Prostate gland (tissue), 2 donors: ENCODE measurements at places on chromosomes 1 and 21. TPM values are rescaled to one million over a fixed set of nuclear protein-coding genes. Genes with fewer than 3 reads are reported as not detected.

Gene CLCA1
- total RNA-seq = 0.34 TPM

DNA sequence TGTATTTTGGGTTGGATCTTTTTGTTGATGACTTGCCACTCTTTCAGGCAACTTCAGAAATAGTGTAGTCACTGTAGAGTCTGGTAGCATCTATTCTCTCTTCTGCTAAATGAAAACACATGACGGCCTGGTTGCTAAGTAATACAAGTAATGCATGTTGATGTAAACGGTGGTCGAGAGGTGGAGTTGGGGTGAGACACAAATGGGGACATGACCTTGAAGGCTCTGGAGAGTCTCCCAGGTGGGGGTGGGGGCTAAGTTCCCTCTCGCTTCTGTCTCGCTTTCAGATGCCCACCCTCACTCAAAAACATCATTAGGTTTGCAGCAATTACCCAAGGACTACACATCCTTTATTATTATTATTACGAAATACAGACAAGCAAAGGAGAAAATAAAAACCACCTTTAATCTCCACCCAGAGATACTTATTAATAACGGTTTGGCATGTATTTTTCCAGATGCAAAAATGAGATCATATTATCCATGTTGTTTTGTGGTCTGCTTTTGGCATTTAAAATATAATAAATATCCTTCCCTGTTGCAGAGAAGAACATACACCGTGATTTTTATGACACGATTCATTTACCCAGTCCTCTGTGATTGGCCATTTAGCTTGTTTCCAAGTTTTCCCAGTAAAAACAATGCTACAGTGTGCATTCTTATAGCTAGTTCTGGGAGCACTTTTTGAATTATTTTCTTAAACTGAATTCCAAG, 138.1 kb downstream of the MIS18A start:
- H3K4me3 ChIP-seq = no peak overlapping the region
- H3K36me3 ChIP-seq = no peaks in the 10 kb centered on the region
- H3K4me1 ChIP-seq = no peaks in the 10 kb centered on the region
- no peak overlapping the region for H3K27ac ChIP-seq

GRCh38 chr1:159941591-159942560, 3.5 kb downstream of the IGSF9 start:
- H3K36me3 ChIP-seq = no peaks in the 10 kb centered on the region
- H3K4me1 ChIP-seq = no peaks in the 10 kb centered on the region
- H3K27me3 ChIP-seq = no peaks in the 10 kb centered on the region
- no peak overlapping the region for H3K27ac ChIP-seq
- DNase-seq = no peak

DNA sequence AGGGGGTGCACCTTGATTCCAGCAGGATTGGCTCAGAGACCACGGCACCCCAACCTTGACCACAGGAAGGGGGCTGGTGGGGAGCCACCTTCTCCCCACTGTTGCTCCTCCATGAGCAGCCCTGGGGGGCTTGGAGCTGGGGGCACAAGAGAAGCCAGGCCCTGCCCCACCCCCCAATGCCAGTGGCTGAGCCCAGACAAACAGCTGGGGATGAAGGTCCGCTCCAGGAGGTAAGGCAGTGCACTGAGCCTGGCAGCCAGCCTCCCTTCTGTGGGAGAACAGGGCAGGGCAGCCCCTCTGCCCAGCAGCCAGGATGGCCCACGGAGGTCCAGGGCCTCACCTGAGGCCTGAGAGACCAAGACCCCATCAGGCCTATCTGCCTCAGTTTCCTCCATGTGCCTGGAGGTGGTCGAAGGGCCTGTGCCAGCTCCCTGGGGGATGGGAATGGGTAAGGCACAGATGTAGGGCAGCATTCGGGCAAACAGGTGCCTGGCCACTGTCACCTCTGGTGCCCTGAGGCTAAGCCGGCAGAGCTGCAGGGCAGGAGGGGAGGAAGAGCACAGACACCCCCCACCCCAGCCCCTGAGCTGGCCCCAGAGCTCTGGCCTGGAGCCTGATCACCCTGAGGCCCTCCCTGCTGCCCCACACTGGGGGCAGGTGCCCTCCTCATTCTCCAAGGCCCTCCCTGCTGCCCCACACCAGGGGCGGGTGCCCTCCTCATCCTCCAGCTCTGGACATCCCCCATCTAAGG, 7.1 kb downstream of the ITGB2 start:
- no peak for DNase-seq
- no peak overlapping the region for H3K27ac ChIP-seq
- H3K27me3 ChIP-seq = no peaks in the 10 kb centered on the region
- no peaks in the 10 kb centered on the region for H3K36me3 ChIP-seq
- H3K4me3 ChIP-seq = no peak overlapping the region

DNA sequence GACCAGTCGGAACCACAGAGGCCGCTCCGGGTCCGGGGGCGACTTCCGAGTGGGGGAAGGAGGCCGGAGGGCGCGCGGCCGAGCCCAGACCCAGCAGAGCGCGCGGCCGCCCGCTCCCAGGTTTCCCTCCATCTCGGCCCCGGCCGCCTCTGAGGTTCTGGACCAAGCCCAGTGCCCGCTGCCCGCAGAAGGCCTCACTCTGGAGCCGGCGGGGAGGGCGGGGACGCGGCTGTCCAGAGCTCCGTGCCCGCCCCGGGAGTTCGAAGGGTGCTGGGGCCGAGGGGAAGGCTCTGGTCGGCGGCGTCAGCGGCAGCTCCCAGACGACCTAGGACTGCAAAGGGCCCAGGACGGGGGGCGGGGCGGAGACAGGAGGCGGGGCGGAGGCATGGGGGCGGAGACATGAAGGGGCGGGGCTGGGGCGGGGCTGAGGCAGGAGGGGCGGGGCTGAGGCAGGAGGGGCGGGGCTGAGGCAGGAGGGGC, 48.0 kb upstream of the SLC19A1 start:
- DNase-seq = peak; percentile 21
- H3K4me1 ChIP-seq = peaks cover 4% of the 10 kb centered on the region
- H3K36me3 ChIP-seq = no peaks in the 10 kb centered on the region
- peak overlapping the region; percentile 38 for H3K4me3 ChIP-seq
